ENCODE measurements at places on chromosomes 3 and 15.

- DNase-seq = no peak
Measured at GRCh38 chr3:24129549-24129948, 184.5 kb downstream of the NR1D2 start.

DNA sequence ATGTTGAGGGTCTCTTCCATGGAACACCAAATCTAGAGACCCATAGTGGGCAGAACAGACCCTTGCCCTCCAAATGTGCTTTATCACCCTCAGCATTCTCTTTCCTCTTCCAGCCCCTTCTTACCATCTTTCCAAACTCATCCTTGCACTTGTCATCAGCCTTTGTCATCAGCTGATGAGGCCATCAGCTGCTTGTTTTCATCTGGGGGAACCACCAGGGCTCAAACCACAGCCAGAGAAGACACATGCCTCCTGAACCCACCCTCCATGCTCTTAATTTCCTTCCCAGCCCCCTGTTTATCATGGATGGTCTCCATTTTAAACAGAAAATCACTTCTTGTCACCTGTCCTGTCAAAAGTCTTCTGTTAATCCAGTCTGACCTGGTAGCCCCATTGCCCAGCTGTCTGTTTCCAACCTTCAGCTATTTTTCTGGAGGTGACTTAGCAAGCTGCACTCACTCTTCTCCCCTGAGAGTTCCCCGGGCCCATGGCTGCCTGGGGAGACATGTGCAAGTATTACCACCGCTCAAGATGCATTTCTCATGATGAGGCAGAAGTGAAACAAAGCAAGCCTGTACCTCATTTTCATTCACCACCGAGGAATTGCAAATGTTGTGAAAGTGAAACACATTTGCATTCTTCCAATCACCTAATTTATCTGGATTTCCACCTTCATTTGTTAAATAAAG lies 14.7 kb upstream of the SYNM start:
- DNase-seq = peak; percentile 54

DNA sequence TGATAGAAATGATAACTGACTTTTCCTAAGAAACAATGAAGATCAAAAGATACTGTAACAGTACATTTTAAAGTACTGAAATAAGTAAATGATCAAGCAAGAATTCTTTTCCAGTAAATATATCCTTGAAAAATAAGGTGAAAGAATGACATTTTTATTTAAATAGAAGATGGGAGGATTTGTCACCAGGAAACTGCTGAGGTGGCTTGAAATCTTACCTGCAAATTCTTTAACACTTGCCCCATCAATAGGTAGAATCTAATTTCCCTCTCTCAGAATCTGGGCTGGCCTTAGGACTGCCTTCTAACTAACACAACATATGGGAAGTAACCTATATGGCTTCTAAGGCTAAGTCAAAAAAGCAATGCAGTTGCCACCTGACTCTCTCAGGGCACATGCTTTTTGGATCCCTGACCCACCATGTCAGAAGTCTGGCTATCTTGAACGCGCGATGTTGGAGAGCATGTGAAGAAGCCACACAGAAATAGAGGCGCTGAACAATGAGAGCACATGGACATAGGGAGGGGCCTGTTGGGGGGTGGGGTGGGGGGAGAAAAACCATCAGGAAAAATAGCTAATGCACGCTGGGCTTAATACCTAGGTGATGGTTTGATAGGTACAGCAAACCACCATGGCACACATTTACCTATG lies 11.5 kb downstream of the ACSBG1 start:
- no peak for DNase-seq

- DNase-seq = no peak
Measured at GRCh38 chr3:134155446-134155845, 95.2 kb downstream of the RYK start.

GRCh38 chr3:156050918-156051317 lies 69.5 kb upstream of the KCNAB1 start:
- DNase-seq = no peak

DNA sequence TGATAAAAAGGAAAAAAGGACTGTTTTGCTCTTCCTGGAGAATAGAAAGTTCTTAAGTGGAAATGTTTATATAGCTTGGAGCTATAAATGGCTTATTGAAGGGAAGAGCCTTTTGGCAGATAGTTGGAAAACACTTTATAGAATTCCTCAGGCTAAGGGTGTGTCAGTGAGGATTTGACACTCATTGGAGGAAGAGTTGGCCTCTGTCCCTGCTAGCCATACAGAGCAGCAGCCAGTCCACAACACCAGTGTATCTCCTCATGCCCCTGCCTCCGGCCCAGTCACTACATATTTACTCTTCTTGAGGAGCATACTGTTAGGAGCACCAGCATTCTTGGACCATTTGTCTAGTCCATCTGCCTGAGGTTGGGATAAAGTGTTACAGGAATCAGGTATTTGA lies 36.2 kb downstream of the KLHL18 start:
- DNase-seq = no peak

All from type B pancreatic cell (in vitro differentiated cells).